Activated CD4-positive, alpha-beta T cell treated with anti-CD3 and anti-CD28 coated beads for 36 hours (primary cell): ENCODE measurements at places on chromosomes 12 and 14. TPM values are rescaled to one million over a fixed set of nuclear protein-coding genes. Genes with fewer than 3 reads are reported as not detected.
A peak's percentile ranks its signal among the peaks of the same experiment; 100 is the strongest.

GRCh38 chr14:23432946-23433345, 2.5 kb downstream of the MYH7 start:
- H3K27me3 ChIP-seq: peaks cover 2% of the 10 kb centered on the region
- H3K36me3 ChIP-seq: no peaks in the 10 kb centered on the region
- H3K4me3 ChIP-seq: no peak overlapping the region
- H3K27ac ChIP-seq: no peak overlapping the region

DNA sequence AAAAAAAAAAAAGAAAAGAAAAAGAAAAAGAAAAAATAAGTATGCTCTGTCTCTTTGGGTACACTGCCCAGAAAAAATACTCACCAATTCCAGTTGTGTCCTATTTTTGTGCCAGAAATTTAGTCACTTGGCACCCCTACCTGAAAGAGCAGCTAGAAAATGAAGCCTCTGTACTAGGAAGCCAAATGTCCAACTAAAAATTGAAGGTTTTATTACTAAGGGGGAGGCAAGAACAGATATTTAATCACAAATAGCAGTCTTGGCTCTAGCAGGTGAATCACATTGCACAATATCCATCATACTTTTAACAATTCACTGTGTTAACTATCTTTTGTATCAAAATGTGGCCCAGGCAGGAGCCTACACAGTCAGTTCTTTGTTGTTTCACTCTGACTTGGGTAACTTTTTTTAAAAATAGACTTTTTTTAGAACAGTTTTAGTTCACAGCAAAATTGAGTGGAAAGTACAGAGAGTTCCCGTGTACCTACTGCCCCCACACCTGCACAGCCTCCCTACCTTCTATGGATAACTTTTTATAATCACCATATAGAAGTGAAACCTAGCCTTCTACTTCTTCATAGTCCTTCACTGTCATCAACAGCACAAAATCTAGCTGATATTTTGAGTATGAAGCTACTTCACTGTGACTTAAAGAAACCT, 87.1 kb upstream of the ATF7IP start:
- H3K4me3 ChIP-seq: no peak overlapping the region
- H3K4me1 ChIP-seq: peaks cover 12% of the 10 kb centered on the region
- no peaks in the 10 kb centered on the region for H3K27me3 ChIP-seq
- H3K27ac ChIP-seq: no peak overlapping the region
- no peak for DNase-seq
- H3K36me3 ChIP-seq: peaks cover 2% of the 10 kb centered on the region

ACOT6 gene
- not detected for total RNA-seq

- no peaks in the 10 kb centered on the region for H3K36me3 ChIP-seq
- no peak overlapping the region for H3K4me3 ChIP-seq
- no peak overlapping the region for H3K27ac ChIP-seq
These were observed 374.5 kb downstream of the RAD51B start for GRCh38 chr14:68193970-68194681.

- DNase-seq: no peak
- no peak overlapping the region for H3K4me3 ChIP-seq
- peak overlapping the region; percentile 73 for H3K27ac ChIP-seq
These were observed 6.0 kb upstream of the STK38L start for GRCh38 chr12:27237790-27238771.

- no peak for DNase-seq
- H3K36me3 ChIP-seq: no peaks in the 10 kb centered on the region
- H3K27me3 ChIP-seq: peaks cover 2% of the 10 kb centered on the region
- H3K4me3 ChIP-seq: no peak overlapping the region
These were observed 202.8 kb downstream of the KSR2 start for GRCh38 chr12:117766008-117766407.

CFAP54 gene
- total RNA-seq: 0.37 TPM

- peaks cover 3% of the 10 kb centered on the region for H3K27me3 ChIP-seq
- no peak for DNase-seq
- peaks cover 3% of the 10 kb centered on the region for H3K4me1 ChIP-seq
- no peak overlapping the region for H3K4me3 ChIP-seq
These were observed 30.7 kb downstream of the ADCY6 start for GRCh38 chr12:48758186-48758585.

PTGR2 gene
- 14.3 TPM for total RNA-seq

DNA sequence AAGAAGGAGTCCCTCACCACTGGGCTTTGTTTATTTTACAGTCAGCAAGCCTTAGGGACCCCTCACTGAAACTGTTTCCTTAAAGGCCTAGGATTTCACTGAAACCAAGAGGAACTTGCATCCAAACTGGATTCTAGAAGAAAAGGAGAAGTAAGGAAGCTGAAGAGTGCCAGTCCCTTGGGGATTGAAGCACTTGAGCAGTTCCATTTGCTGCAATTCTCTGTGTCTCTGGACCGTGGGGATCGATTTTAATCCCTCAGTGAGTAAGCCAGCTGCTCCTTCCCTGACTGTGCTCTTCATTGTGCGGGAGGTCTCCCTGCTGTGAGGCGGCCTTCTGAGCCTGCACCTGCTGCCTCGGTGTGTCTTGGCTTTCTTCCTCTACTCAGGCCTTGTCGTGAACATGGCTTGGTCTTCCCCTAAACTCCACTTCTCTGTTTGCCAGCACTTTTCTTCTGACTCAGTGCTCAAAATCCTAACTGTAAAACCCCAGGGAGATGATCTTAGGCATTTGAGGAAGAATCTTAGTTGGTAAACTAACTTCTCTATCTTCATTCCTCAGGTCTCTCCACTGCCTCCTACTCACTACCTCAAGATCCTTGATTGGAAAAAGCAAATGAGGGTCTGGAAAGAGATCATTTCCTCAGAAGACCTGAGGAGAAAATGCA, 132.6 kb downstream of the SLC38A6 start:
- DNase-seq: no peak
- no peaks in the 10 kb centered on the region for H3K4me1 ChIP-seq
- peaks cover 4% of the 10 kb centered on the region for H3K27me3 ChIP-seq
- H3K27ac ChIP-seq: no peak overlapping the region
- no peaks in the 10 kb centered on the region for H3K36me3 ChIP-seq
- no peak overlapping the region for H3K4me3 ChIP-seq

ASCL1 gene
- not detected for total RNA-seq
